ENCODE measurements at places on chromosomes 1 and 21.

- DNase-seq = no peak
These were observed 54.5 kb downstream of the STYXL2 start for GRCh38 chr1:167148421-167148820.

DNA sequence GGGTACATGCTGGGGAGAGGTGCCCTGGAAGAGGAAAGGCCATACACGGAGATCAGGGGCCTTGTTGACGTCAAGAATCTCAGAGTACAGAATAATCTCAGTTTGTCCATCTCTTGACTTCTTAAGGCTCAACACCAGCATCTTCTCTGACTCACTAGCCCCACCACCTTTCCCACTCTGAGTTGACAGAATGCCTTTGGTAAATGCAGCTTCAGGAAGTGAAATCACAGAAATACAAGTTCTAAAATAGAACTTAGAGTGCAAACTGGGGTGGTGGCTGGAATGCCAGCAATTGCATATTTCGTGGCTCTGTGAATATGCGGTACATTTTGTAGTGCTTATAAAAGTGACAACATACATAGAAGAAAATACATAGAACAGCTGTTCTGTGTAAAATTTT, 1.6 kb downstream of the COG2 start:
- no peak for DNase-seq

DNA sequence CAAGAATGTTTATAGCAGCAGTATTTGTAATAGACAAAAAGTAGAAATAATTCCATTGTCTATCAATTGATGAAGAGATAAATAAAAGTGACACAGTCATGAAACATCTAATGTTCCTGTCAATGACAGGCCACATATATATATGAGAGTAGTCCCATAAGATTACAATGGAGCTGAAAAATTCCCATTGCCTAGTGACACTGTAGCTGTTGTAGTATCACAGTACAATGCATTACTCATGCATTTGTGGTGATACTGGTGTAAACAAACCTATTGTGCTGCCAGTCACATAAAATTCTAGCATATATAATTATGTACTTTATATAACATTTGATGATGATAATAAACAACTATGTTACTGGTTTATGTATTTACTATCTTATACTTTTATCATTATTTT, 141.9 kb upstream of the LYPLAL1 start:
- DNase-seq = no peak

DNA sequence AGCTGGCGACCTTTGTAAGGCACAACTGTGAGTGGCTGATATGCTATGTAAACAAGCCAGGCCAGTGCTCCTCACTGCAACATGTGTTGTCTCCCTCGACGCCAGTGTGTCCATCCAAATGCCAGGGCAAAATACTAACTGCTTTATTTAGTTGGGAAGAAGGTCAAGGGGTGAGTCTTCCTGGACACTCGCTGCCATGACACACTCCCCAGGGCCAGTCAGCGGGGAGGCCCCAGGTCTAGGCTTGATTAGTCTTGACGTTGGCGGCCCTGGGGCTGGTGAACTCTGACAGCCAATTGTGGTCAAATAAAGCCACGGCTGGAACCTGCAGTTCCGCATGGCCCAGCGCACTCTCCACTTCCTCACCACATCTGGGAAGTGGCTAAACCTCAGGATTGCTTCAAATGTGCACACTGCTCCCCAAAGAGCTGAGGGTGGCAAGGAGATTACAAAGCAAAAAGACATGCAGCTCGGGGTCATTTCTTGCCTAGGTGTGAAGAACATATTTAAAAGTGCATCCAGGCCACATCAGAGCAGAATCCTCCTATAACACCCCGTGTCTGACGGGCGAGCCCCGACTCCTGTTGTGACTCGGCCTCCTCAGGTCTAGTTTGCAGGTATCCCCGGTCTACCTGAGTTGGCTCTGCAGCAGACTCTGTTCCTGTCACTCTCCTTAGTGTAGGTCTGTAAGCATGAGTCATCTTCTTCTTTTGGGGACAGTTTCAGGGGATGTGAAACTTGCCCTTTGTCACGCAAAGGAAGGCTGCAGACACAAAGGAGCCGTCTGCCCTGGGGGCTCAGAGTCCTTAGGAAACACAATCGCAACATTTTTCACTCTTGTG, 183.5 kb downstream of the RUNX1 start:
- no peak for DNase-seq

GRCh38 chr1:81756872-81757271, 43.9 kb upstream of the ADGRL2 start:
- no peak for DNase-seq

- no peak for DNase-seq
These were observed 4.8 kb upstream of the GNPAT start for GRCh38 chr1:231236208-231236591.

- no peak for DNase-seq
These were observed 283.2 kb upstream of the VAMP3 start for GRCh38 chr1:7487766-7488474.

- DNase-seq = no peak
These were observed 191.8 kb upstream of the SAMSN1 start for GRCh38 chr21:14737922-14738321.

- no peak for DNase-seq
These were observed 35.7 kb upstream of the PWP2 start for GRCh38 chr21:44071359-44072104.

GRCh38 chr1:17605582-17606344, 66.3 kb downstream of the ARHGEF10L start:
- DNase-seq = no peak

DNA sequence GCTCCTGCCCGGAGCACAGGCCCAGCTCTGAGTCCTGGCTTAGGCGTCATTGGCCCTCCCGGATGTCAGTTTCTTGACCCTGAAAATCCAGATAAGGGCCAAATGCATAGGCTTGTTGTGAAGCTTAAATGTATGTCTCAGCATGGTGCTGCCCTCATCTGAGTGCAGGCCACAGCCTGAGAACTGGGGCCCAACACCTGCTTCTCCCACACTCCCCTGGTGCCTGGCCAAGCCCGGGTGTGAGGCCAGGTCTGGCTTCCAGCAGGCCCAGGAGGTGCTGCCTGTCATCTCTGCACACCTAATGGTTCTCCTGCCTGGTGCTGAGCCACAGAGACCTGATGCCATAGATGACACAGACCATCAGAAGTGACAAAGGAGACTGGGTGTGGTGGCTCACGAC, 14.0 kb downstream of the MX2 start:
- DNase-seq = no peak

GRCh38 chr1:199272628-199273086, 633.8 kb downstream of the PTPRC start:
- no peak for DNase-seq

DNA sequence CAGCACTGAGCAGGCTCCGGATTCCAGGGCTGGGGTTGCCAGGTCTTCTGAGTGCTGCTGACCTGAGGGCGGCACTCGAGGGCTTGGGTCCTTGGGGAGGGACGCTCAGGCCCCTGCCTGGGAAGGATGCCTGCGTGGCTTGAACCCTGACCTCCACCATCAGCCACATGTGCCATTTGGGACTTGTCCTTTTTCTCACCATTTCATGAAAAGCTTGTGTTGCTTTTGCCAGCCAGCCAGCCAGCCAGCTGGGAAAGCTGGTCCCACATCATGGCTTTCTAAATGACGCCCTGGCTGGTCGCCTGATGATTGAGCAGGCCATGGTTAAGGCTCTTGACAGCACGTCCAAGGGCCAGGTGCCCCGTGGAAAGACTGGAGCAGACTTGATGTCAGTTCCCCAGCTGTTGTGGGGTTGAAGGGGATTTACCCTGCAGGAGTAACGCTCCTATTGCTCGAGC, 168.7 kb downstream of the CAMTA1 start:
- no peak for DNase-seq

Data from stimulated activated CD8-positive, alpha-beta memory T cell treated with anti-CD3 and anti-CD28 coated beads, Interleukin-4, amount 100 ng/mL, for 24 hours (primary cell).